Forelimb muscle (tissue), 1 donor: ENCODE measurements at places on chromosomes 3 and 15. TPM values are rescaled to one million over a fixed set of nuclear protein-coding genes. Genes with fewer than 3 reads are reported as not detected.

GRCh38 chr3:21747376-21747775 lies 3.6 kb downstream of the ZNF385D start:
- DNase-seq = no peak

DNA sequence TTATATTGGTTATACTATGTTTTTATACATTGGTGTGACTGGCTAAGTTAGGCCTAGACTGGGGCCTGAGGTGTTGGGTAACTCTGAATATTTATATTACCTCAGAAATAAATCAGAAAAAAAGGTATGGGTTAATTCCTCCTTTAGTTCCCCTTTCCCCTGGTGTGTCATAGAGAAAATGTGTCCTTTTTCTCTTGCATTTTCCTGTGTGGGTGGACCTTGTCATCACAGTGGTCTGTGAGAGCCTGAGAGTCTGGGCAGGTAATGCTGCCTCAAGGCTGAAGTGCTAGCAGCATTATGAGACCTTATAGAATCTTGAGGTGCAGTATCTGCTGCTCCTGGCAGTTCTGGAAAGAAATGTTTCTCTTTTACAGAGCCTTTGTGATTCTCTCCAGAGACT lies 69.7 kb downstream of the PCOLCE2 start:
- DNase-seq = no peak

GRCh38 chr3:172097585-172097984 lies 58.2 kb downstream of the FNDC3B start:
- DNase-seq = no peak

- DNase-seq = no peak
Observed at GRCh38 chr3:24829011-24829581, 334.4 kb upstream of the THRB start.

DNA sequence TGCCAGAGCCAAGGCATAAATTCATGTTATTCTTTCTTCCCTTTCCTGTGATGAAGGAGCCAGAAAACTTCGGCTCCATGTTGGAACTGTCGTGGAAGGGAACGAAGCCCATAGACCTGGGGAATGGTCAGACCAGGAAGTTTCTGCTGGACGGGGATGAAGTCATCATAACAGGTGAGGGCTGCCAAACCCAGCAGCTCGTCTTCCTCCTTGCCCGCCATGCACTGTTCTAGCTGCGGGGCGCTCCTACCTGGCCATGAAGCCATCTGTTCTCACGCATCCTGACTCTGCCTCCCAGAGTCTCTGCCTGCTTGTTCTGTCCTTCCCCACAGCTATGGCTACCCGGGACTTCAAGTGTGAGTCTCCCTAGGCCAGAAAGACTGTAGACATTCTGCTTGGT lies 28.2 kb downstream of the FAH start:
- no peak for DNase-seq

GRCh38 chr3:8324747-8325146 lies 176.9 kb upstream of the LMCD1 start:
- no peak for DNase-seq

DNA sequence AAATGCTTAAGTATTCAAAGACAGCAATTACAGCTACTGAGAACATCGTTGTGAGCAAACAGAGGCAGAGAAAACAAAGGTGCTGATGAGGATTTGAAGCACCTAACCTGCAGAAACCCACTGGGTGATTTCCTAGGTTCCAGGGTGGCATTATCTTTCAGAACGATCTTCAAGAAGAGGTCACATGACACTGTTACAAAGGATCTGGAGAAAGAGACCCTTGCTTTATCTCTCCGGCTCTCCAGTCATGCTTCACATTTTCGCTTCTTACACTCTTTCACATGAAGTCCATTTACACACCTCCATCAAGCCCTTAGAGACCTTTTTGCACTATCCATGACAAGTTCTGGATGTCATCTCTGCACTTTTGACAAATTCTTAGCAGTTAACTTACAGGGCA lies 70.8 kb downstream of the GOLGA8B start:
- DNase-seq = no peak

DNA sequence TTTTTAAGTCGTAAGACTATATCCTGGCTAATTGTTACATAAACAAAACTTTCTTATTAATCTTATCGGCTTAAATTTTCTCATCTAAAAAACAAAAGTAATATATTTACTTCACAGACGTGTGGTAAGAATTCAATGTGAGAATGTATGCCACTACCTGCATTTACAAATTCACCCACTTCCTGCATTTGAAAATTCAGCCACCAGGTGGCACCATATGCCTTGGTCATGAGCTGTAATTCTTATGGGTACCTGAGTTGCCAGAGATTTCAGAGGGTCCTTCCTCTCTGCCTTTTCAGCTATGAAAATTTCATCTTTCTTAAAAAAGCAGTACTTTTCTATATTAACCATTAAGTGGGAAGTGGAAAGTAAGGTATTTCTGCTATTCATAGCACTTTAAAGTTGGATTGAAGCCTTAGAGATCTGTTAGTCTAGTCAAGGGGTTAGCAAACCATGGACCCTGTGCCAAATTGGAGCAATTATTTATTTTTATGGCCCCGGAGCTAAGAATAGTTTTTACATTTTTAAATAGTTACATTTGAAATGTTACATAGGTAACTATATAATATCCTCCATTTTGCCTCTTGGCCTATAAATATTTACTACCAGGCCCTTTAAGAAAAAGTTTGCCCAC lies 127.8 kb downstream of the HCN4 start:
- peak; percentile 34 for DNase-seq

DNA sequence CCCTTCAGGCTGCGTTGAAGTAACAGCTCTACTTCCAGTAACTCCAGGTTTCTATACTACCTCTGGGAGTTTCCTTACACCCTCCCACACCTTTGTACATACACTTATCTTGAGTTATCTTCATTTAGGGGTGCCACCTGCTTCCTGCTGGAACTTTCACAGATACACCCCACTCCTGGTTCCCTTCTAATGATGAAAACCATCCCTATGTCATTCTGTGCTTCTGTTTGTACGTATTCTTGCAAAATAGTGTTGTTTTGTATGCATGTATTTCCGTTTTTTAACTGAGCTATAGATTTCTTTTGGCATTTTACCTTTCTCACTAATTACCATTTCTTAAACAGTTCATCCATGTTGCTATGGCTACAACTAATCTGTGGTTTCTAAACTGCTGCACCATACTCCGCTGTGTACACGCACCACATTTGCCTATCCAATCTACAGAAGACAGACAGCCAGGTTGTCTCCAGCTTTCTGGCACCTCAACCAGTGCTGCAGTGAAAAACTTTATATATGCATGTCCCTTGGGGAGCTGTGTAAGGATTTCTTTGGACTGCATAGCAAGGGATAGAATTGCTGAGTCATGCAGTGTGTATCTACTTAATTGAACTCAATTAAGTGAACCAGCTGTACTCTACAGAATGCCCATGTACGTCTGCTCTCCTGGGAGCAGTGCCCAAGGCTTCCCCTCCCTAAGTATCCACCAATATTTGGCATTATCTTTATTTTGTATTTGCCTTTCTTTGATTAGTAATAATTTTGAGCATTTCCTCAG lies 61.4 kb upstream of the ST8SIA2 start:
- DNase-seq = no peak

DNA sequence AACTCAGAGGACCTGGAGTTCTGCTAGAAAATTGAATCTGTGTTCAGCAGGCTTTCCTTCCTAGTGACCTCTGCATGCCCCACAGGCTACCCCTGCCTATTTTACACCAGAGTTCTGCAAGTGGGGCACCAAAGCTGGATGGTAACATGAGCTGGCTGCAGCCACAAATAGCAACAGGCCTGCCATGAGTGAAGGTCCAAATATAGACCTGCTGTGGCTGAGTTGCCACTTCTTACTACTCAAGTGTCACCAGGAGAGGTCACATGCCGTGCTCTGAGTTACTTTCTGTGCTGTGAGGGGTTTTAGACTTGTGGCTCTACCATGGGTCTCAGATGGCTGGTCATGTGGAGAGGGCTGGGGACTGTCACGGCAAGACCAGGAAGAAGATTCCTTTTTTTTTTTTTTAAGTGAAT lies at the start of gene FSD2:
FSD2 (minus strand) TSS at position 76 of the 413 bp plus-strand sequence. CDS start 18,679 bp downstream, outside the sequence.
- no peak for DNase-seq

UROC1 gene
- 0.10 TPM for polyA plus RNA-seq

EID1 gene
- 240 TPM for polyA plus RNA-seq

ACTC1 gene
- 9,469 TPM for polyA plus RNA-seq

ARIH1 gene
- 131 TPM for polyA plus RNA-seq

CPB1 gene
- polyA plus RNA-seq = 1.4 TPM

RETNLB gene
- not detected for polyA plus RNA-seq

CYP8B1 gene
- polyA plus RNA-seq = 0.09 TPM

SPRED1 gene
- polyA plus RNA-seq = 23.6 TPM

MRPL47 gene
- 39.1 TPM for polyA plus RNA-seq

NOX5 gene
- polyA plus RNA-seq = 0.24 TPM

ACAD9 gene
- 22.7 TPM for polyA plus RNA-seq
